Peyer's patch (tissue), 4 donors: ENCODE measurements at places on chromosomes 1 and 21. TPM values are rescaled to one million over a fixed set of nuclear protein-coding genes. Genes with fewer than 3 reads are reported as not detected.

The NENF gene
- total RNA-seq: 33.9 TPM

DNA sequence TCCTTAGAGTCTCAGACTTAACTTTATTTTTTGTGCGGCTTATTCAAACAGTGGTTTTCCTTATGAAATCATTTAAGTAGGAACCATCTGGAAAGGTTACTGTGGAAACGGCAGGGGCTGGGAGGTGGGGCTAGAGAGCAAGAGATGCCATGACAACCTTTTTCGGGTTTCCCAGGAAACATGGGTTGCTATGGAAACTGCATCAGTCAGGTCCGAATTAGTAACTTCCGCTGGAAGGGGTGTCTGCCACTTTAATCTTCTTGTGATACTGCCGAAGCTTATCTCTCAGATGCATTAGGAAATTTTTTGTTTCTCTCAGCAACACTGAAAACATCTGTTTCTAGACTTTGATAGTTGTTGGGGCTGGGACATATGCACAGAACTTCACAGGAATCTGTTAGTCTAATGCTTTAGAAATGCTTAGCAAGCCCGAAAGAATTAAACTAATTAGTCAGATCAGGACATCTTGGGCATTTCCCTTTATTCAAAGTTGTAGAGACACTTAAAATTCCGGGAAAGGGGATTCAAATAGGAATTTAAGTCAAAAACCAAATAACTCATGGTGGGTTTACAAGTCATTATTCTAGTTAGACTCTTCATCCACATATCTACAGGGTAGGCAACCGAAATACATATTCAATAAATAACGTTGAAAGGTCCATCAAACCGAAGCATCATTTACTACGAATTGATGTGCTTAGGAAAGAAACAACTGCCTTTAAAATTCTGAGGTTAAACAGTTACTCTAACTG, 2.6 kb downstream of the KCNA3 start:
- DNase-seq: peak; percentile 67
- peak overlapping the region; percentile 19 for H3K4me3 ChIP-seq
- no peaks in the 10 kb centered on the region for H3K36me3 ChIP-seq
- no peaks in the 10 kb centered on the region for H3K27me3 ChIP-seq
- H3K27ac ChIP-seq: peak overlapping the region; percentile 91

- no peaks in the 10 kb centered on the region for H3K36me3 ChIP-seq
- H3K4me1 ChIP-seq: no peaks in the 10 kb centered on the region
- no peaks in the 10 kb centered on the region for H3K27me3 ChIP-seq
- no peak overlapping the region for H3K4me3 ChIP-seq
Measured at GRCh38 chr1:205939690-205940330, 3.4 kb downstream of the SLC26A9 start.

- H3K27me3 ChIP-seq: no peaks in the 10 kb centered on the region
- H3K27ac ChIP-seq: no peak overlapping the region
- H3K4me1 ChIP-seq: no peaks in the 10 kb centered on the region
- H3K4me3 ChIP-seq: no peak overlapping the region
Measured at GRCh38 chr1:185363205-185363604, 46.2 kb upstream of the IVNS1ABP start.

GRCh38 chr1:233738850-233739249, 124.9 kb downstream of the KCNK1 start:
- no peak overlapping the region for H3K4me3 ChIP-seq
- no peaks in the 10 kb centered on the region for H3K36me3 ChIP-seq
- no peaks in the 10 kb centered on the region for H3K27me3 ChIP-seq
- no peak for DNase-seq
- no peak overlapping the region for H3K27ac ChIP-seq

DNA sequence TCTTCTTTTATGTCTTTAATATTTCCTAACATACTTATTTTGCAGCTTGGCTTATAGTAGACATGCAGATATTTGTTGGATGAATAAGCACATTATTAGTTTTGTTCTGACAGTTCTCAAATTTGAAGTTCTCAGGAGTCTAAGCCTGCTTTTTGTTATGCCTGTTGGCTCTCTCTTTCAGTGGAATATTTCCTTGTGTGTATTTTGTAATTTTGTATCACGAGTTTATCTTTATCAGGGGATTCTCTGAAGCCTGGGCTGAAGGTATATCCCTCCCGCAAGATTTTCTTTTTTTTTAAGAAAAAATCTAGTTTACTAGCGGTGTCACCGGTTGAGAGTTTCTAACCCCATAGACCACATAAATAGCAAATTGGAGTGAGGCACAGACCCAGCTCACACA, 105.9 kb downstream of the RGL1 start:
- H3K4me1 ChIP-seq: peaks cover 4% of the 10 kb centered on the region
- no peak for DNase-seq
- no peaks in the 10 kb centered on the region for H3K36me3 ChIP-seq
- H3K4me3 ChIP-seq: no peak overlapping the region

- H3K27me3 ChIP-seq: no peaks in the 10 kb centered on the region
- no peak overlapping the region for H3K4me3 ChIP-seq
- peak; percentile 66 for DNase-seq
Measured at GRCh38 chr1:12556368-12556930, 61.6 kb downstream of the DHRS3 start.

- no peaks in the 10 kb centered on the region for H3K27me3 ChIP-seq
- H3K36me3 ChIP-seq: no peaks in the 10 kb centered on the region
- no peak for DNase-seq
- peaks cover 8% of the 10 kb centered on the region for H3K4me1 ChIP-seq
Measured at GRCh38 chr1:46537651-46538050, 13.8 kb downstream of the KNCN start.

The CCDC190 gene
- total RNA-seq: not detected
